ENCODE measurements at places on chromosomes 13 and 19. TPM values are rescaled to one million over a fixed set of nuclear protein-coding genes. Genes with fewer than 3 reads are reported as not detected.

GRCh38 chr13:87538366-87539052, 132.7 kb upstream of the SLITRK5 start:
- no peaks in the 10 kb centered on the region for H3K36me3 ChIP-seq
- no peak for DNase-seq
- H3K4me1 ChIP-seq: no peaks in the 10 kb centered on the region
- no peak overlapping the region for H3K27ac ChIP-seq
- no peaks in the 10 kb centered on the region for H3K27me3 ChIP-seq
- H3K4me3 ChIP-seq: no peak overlapping the region

DNA sequence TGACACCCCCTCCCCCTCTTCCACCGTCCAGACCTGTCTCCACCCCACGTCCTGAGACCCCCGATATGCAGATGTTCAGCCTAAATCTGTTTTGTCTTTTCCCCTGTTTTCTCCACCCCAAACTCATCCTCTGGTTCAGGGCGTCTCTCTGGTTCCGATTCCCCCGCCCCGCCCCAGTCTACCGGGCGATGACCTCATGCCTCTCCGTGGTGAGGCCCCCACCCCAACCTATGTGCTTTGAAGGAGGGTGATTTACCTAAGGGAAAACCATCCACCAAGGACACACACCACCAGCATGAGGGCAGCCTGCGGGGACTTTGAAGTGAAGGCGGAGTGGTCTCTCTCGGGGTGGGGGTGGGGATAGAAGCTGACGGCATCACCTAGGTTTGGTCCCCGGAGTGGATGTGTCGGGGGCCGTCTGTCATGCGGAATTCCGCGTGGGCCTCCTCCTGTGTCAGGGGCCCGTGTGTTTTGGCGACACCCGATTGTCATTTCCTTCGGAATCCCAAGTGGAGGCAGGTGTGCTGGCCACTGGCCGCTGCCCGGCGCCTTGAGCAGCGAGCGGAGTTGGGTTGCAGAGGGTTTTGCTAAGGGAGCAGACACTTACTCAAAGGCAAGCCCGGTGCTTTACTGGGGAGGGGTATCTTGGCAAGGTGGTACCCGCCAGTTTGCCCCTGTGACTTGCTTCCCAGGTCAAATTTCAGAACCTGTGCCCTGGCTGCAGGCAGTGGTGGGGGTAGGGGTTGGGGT, 1.4 kb downstream of the FZR1 start:
- peak overlapping the region; percentile 96 for H3K4me3 ChIP-seq
- no peaks in the 10 kb centered on the region for H3K27me3 ChIP-seq
- H3K36me3 ChIP-seq: peaks cover 20% of the 10 kb centered on the region
- DNase-seq: no peak
- H3K4me1 ChIP-seq: peaks cover 40% of the 10 kb centered on the region
- H3K27ac ChIP-seq: peak overlapping the region; percentile 87

DNA sequence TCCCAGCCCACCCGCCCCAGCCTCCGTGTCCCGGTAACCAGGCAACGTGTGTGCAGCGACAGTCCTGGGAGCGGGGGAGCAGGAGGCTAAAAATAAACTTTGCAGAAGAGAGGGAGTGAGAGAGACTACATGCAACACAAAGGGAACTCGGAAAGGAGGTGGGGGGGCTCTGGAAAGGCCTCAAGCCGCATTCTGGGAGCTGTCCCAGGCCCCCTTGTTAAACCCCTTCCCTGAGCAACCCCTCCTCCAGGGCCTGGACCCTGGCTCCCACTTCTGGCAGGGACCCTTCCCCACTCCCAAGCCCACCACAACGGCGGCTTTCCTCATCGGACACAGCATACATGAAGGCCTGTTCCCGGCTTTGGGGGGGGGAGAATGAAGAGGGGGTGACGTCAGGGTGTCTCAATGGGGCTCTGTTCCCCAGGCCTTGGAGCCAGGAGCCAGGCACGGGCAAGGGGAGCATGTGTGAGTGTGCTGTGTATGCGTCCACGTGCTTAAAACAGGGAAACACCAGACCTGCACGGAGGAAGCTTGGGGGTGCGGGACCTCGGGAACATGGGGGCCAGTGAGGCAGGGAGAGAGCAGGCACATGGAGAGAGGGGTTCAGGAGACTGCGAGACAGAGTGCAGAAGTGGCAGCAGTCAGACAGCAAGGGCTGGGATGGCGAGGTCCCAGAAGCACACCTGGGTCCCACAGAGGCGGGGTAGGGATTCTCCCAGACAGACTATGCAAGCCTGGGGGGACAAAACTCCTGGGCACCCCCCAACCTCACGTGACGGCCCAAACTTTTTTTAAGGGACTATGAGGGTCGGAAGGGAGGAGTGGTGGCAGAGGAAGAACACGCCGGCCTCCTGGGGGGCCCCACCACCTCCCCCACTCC, 2.3 kb downstream of the ERF start:
- peak overlapping the region; percentile 99 for H3K27ac ChIP-seq
- peak; percentile 66 for DNase-seq
- peaks cover 9% of the 10 kb centered on the region for H3K36me3 ChIP-seq
- peaks cover 3% of the 10 kb centered on the region for H3K27me3 ChIP-seq
- peak overlapping the region; percentile 98 for H3K4me3 ChIP-seq

DNA sequence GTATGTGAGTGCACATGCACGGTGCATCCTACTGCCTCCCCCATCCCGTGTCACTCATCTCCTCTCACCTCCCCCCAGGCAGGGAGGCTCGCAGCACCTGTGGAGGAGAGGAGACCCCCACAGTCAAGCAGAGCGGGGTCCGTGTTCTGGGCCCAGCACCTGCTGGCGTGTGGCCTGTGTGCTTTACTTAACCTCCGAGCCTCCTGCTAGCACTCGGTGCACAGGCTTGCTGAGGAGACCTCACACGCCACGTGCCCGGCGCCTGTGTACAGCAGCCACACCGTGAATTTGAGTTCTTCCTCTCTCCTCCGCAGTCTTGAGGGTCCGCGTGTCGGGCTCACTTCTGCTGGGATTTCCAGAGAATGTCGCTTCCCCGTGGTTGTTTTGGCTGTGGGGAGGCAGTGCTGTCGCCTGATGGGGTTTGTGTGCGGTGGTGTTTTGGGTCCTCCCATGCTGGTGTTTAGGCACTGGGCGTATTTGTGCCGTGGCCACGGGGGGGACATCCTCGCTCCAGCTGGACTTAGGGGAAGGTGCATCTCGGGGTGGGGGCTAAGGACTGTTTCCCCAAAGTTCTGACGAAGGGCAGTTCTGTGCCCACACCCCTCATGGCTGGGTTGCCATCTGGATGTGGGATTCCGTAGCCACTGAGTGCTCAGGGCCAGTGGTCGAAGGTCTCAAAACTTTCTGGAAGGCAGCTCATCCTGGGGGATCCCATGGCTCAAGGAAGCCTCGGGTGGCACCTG, 34.8 kb upstream of the TMEM255B start:
- H3K27ac ChIP-seq: no peak overlapping the region
- DNase-seq: no peak
- H3K27me3 ChIP-seq: peaks cover 10% of the 10 kb centered on the region
- H3K36me3 ChIP-seq: no peaks in the 10 kb centered on the region
- no peak overlapping the region for H3K4me3 ChIP-seq
- H3K4me1 ChIP-seq: peaks cover 7% of the 10 kb centered on the region

- no peaks in the 10 kb centered on the region for H3K27me3 ChIP-seq
- H3K36me3 ChIP-seq: peaks cover 19% of the 10 kb centered on the region
Observed at GRCh38 chr13:19657872-19658591, 24.6 kb downstream of the MPHOSPH8 start.

DNA sequence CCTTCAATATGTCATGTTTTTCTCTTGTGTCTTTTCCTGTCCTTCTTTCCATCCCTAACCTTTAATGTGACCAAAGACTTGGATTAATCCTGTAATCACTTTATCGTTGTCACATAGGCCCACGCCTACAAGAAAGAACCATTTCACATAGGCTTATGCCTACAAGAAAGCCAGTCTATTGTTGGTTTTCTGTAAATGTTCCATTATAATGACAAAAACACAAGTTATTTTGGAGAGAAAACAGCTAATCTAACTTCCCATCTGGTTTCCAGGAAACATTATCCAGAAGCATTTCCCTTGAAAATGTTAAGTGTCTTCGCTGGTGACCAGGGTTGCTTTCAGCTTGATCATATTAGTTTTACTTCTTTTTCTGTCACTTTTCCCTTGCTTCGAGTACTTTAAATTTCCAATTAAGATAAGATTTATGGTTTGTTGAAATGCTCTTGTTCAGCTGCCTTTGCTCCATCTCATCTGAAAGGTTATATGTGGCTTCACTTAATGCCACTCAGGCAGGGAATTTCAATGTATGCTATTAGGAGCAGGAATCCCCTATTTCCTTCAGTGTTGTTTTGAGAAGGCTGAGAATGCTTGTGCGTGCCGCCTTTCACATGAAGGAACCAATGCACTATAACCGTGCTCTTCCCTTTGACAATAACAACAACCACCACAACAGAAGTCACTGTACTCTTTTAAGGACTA, 708.2 kb downstream of the EFNB2 start:
- peaks cover 2% of the 10 kb centered on the region for H3K27me3 ChIP-seq
- H3K36me3 ChIP-seq: no peaks in the 10 kb centered on the region
- H3K27ac ChIP-seq: no peak overlapping the region
- H3K4me1 ChIP-seq: no peaks in the 10 kb centered on the region
- DNase-seq: no peak

GRCh38 chr13:53207556-53207955, 178.9 kb downstream of the OLFM4 start:
- no peak overlapping the region for H3K4me3 ChIP-seq
- DNase-seq: no peak
- peaks cover 4% of the 10 kb centered on the region for H3K36me3 ChIP-seq
- no peaks in the 10 kb centered on the region for H3K4me1 ChIP-seq

- peaks cover 9% of the 10 kb centered on the region for H3K4me1 ChIP-seq
- no peak overlapping the region for H3K27ac ChIP-seq
- H3K4me3 ChIP-seq: no peak overlapping the region
- no peak for DNase-seq
Observed at GRCh38 chr19:58434217-58434616, 5.7 kb downstream of the ZNF132 start.

GRCh38 chr13:23695711-23696464, 125.7 kb downstream of the TNFRSF19 start:
- H3K36me3 ChIP-seq: no peaks in the 10 kb centered on the region
- no peak overlapping the region for H3K27ac ChIP-seq
- no peak overlapping the region for H3K4me3 ChIP-seq
- DNase-seq: no peak

DNA sequence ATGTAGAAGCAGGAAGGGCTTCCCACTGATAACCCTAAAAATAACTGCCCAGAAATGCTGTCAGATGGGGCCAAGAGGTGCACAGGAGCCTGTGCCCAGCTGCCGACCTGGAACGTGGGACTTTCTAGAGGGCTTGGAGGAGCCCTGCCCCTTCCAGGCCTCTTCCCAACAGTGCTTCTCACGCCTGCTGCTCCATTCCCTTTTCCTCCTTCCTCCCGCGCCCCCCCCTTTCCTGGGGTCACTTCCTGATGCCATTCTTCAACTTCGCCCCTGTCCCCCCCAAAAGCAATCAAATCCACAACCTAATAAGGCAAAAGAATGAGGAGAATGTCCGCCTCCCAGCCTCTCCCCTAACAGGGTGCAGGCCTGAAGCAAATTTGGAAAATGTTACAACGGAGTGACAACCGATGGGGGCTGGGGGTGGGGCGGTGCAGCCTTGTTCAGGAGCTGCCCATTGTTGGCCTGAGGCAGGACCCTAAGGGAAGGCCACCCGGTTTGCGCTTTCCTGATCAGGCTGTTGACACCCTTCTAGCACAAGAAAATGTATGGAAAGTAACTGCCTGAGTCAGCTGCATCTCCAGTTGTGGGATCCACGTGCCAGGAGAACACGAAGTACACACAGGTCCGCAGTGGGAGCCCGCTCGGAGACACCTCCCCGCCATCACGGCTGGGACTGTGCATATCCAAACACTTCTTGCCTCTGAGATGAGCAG, 18.7 kb downstream of the ACTN4 start:
- H3K27ac ChIP-seq: peak overlapping the region; percentile 97
- H3K4me1 ChIP-seq: peaks cover 97% of the 10 kb centered on the region
- peak overlapping the region; percentile 82 for H3K4me3 ChIP-seq
- H3K27me3 ChIP-seq: peaks cover 14% of the 10 kb centered on the region
- peak; percentile 64 for DNase-seq

- DNase-seq: no peak
- no peaks in the 10 kb centered on the region for H3K36me3 ChIP-seq
- no peaks in the 10 kb centered on the region for H3K27me3 ChIP-seq
- H3K4me3 ChIP-seq: peak overlapping the region; percentile 86
Observed at GRCh38 chr13:112690283-112690929, 568 bp downstream of the ATP11A start.

DNA sequence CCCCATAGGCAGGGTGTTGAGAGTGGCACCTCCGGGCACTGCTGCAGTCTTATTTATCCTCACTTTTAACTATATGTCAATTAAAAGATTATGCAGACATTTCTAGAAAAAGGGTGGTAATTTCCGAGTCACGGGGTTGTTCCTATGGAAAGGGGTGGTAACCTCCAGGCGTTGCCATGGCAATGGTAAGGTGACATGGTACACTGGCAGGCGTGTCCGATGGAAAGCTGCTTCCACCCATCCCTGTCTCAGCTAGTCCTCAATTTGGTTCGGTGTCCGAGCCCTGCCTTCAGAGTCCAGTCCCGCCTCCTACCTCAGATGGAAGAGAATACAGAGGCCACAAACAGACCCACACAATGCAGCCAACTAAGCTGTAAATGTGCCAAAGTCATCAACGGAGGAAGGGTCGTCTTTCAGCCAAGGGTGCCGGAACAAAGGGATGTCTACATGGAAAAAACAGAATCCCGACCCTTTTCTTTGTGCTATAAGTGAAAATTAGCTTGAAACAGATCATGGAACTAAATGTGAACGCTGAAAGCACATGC, 72.6 kb upstream of the C13orf46 start:
- H3K4me3 ChIP-seq: no peak overlapping the region
- DNase-seq: no peak
- H3K27ac ChIP-seq: no peak overlapping the region
- H3K27me3 ChIP-seq: peaks cover 7% of the 10 kb centered on the region

DNA sequence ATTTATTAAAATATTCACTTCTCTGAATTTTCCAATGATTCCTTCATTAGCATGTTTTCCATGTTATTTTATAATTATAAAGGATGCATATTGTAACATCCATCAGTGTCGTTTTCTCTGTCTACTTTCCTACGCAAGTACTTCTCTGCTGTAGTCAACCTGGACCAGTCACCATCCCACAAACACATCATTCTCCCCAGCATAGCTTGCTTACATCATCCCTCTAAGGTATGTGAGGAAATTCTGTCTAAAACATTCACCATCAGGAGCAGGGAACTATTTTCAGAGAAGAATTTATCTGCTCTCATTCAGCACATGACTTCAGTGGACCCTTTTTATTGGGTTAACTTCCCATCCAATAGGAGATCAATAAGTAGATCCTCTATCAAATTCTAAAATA, 806.1 kb upstream of the ARGLU1 start:
- no peaks in the 10 kb centered on the region for H3K27me3 ChIP-seq
- H3K4me1 ChIP-seq: no peaks in the 10 kb centered on the region
- H3K36me3 ChIP-seq: no peaks in the 10 kb centered on the region

- H3K27ac ChIP-seq: no peak overlapping the region
- H3K4me1 ChIP-seq: peaks cover 11% of the 10 kb centered on the region
- no peaks in the 10 kb centered on the region for H3K36me3 ChIP-seq
Observed at GRCh38 chr13:113730831-113731191, 28.2 kb upstream of the TMEM255B start.

ZNF382 gene
- 2.3 TPM for total RNA-seq

CEACAM1 gene
- total RNA-seq: not detected

PMIS2 gene
- not detected for total RNA-seq

NCAN gene
- not detected for total RNA-seq

RAB3A gene
- 9.7 TPM for total RNA-seq

NLRP13 gene
- not detected for total RNA-seq
